Activated CD8-positive, alpha-beta memory T cell treated with anti-CD3 and anti-CD28 coated beads for 1 hour (primary cell): ENCODE measurements at places on chromosomes 3 and 15.
A peak's percentile ranks its signal among the peaks of the same experiment; 100 is the strongest.

- DNase-seq = no peak
These were observed 546.0 kb upstream of the CFAP20DC start for GRCh38 chr3:59595830-59596229.

GRCh38 chr3:47405820-47406761 is 25.3 kb downstream of the PTPN23 start:
- no peak for DNase-seq

GRCh38 chr15:74402873-74403587 is 30.7 kb downstream of the SEMA7A start:
- DNase-seq = peak; percentile 45

GRCh38 chr3:12997387-12997786 is 75.8 kb downstream of the IQSEC1 start:
- no peak for DNase-seq

DNA sequence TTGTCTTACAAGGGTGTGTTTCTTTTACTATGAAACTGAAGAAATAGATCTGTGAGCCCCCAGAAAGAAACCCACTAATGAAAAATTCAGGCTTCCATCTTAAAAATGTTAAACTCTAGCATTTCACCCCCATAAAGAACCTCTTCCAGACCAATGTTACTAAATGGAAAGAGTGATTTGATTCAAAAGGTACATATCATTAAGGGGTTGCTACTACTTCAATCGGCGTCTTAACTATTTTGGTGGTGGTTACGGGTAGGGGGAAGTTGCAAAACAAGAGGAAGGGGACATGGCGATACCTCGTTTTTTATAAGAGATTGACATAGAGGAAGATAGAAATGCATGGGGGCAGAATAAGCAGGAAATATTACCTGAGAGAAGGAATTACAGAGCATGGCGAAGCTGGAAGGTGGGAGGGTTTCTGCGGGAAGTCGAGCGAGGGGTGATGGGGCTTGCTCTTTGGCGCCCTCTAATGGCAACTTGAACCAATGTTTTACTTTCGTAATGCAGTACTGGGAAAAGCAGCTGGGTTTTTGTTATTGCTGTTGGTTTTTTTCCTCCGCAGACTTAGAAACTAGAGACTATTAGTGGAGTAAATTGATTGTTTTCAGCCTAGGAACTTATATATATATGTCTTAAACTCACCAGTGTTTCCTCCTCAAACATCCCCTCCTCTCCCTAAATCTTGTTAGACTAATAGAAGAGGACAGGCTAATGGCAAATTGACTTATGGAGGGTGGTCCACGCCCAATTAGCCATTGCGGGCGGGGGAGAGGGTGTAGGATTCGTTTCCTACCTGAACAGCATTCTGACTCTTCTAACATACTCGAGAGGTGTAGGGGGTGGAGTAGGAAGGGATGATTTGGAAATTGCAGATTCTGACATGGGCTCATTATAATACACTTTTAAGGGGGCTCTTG is 11.3 kb upstream of the SOX2 start:
- DNase-seq = no peak

DNA sequence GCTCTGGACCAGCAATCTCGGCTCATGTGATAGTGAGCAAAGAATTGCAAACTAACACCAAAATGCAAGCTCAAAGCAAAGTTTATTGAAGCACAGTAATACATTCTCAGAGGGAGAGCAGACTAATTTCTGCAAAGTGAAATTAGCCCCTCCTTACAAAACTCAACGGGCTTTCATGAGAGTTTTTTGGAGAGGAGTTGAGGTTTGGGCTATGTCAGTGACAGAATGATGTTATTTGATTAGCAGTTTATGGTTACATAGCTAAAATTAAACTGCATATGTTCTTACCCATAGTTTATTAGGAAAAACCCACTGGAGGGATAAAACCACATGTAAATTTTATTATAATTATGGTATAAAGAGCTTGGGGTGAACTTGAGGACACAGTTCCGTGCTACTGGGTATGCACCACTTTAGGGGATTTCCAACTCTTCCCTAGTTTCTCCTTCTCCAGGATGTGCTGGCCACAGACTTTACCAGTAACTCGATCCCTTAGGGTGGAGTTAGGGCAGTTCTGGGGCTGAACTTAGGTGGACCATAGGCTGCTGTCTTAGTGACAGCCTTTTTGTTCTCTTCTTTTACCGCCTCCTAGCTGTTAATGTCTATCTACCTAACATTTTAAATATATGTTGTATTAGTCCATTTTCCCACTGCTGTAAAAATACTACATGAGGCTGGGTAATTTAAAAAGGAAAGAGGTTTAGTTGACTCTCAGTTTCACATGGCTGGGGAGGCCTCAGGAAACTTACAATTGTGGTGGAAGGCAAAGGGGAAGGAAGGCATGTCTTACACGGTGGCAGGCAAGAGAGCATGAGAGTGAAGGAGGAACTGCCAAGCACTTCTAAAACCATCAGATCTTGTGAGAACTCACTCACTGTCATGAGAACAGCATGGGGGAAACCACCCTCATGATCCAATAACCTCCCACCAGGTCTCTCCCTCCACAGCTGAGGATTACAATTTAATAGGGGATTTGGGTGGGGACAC is 8.9 kb upstream of the AADACL2 start:
- DNase-seq = no peak

DNA sequence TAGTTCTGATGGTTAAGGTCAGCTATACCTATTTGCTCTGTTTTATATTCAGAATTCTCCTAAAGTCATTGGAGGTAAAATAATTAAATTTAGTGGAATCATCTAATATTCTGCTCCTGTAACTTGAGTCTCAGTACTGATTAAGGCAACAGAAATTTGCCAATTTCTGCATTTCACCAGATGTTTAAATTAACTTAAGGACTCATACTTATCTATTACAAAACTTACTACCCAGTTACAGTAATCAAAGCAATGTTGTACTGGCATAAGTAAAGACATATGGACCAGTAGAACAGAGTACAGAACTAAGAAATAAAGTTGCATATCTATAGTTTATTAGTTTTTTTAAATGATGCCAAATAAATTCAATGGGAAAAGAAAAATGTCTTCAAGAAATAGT is 1043.8 kb downstream of the OTOL1 start:
- DNase-seq = no peak

DNA sequence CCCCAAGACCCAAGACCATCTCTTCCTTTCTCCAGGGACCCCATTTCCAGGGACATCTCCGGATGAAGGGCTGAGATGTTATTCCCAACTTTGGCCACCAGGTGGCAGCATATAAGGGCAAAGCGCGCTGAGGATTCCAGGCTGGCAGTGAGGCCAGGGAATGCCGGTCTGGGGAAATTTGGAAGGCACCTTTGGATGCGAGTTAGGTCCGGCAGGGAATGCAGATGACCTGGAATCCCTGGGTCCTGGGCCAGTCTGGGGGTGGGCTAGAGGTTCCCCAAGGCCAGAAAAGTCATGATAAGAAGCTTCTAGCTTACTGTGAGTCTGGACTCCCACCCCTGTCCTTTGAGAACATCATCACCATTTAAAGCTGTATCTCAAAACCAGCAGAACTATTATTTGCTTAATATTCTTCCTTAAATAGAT is 1.6 kb upstream of the CHST13 start:
- no peak for DNase-seq

- no peak for DNase-seq
These were observed 57.3 kb downstream of the NMNAT3 start for GRCh38 chr3:139620438-139620837.
